Stimulated activated CD4-positive, alpha-beta T cell treated with anti-CD3 and anti-CD28 coated beads, Interleukin-1b, Interleukin-23, amount 100 ng/mL, for 1 hour (primary cell): ENCODE measurements at places on chromosomes 7 and 10.

GRCh38 chr10:86108696-86109095 is 257.9 kb downstream of the GRID1 start:
- no peak for DNase-seq

- no peak for DNase-seq
Observed at GRCh38 chr10:31921031-31921430, 7.6 kb downstream of the ARHGAP12 start.

DNA sequence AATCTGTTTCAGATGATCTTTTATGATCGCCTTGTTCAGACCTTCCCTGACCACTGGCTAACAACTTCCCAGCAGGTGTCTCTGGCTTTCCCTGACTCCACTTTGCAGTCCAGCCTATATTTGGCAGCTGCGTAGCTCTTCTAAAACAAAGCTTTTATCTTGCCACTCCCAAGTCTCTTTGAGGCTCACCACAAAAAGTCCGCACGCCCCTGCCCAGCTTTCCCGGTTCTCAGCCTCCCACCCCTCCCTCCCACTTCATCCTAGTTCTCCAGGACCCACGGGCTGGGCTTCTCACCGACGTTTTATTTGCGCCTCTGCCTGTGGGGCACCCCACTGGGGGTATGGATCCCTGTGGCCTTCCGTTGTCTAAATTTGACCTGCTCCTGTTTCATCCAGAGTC is 58.9 kb upstream of the USP6NL start:
- DNase-seq = no peak

DNA sequence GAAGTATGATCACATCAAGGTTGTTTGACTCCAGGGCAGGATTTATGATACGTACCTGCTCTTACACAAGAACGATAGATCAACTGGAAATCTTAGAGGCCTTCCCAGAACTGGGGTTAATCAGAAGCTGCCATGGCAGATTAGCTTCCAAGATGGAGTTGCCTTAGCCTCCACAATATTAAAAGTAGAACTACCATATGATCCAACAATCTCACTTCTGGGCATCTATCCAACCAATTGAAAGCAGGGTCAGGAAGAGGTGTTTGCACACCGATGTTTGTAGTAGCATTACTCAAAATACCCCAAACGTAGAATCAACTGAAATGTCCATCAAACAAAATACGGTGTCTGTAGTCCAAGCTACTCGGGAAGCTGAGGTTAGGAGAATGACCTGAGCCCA is 6.6 kb downstream of the PILRB start:
- DNase-seq = no peak

GRCh38 chr10:127279334-127279774 is 83.0 kb upstream of the INSYN2A start:
- no peak for DNase-seq

DNA sequence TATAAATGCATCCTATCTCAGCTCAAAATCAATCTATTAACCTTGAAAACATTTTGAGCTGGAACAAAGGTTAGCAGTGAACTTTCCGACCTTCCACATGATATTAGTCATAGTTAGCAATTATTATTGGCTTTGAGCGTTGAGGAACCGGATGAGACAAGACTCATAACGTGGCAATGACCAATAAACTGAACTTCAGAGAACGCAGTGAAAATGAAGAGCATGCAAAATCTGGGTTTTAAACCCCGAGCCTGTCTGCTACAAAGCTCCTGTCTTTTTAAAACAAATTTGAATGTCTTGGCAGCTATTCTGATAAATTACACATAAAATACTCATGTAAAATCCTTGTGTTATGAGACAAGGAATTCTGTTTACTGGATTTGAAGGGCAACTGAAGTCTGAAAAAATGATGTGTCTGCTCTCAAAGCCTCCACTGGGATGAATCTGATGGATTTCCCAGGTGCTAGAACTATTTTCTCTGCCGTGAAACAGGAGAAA is 74.7 kb upstream of the ITGB1 start:
- no peak for DNase-seq

DNA sequence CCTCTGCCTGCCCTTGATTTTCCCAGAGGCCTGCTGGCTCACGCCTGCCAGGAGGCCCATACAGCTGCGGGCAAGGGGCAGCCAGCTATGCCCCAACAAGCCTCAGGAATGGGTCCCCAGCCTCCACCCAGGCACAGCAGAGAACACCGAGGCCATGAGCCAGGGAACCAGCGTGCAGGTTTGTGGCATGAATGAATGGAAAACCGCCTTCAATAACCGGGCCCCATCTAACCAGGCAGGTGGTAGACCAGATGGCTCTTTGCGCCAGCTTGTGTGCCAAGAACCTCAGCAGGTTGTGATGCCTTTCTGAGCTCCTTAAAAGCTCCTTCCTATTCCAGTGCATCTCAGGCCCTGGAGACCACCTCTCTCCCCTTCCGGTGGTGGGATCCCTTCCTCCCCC is 50.2 kb downstream of the ELFN1 start:
- no peak for DNase-seq

DNA sequence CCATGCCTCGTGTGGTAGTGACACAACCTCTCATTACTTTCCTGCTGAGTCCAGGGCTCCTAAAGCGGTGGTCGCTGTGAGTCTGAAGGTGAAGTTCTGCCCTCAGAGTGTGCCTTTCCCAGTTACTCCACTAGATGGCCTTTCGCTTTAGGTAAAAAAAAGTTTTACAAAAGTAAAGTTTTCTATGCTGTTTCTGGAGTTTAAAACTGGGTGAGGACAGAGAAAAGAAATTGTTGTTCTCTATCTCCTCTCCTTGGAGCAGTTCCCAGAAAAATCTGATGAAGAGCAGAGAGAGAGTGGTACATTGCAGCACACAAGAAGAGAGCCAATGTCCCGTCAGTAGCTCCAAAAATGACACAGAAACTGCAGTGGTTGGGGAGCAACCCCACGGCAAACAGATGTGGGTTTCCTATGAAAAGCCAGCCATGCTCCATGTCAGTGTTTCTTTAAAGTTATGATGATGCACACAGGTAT is 257.1 kb downstream of the GLI3 start:
- no peak for DNase-seq

GRCh38 chr7:70505468-70505867 is 626.5 kb upstream of the GALNT17 start:
- DNase-seq = no peak

DNA sequence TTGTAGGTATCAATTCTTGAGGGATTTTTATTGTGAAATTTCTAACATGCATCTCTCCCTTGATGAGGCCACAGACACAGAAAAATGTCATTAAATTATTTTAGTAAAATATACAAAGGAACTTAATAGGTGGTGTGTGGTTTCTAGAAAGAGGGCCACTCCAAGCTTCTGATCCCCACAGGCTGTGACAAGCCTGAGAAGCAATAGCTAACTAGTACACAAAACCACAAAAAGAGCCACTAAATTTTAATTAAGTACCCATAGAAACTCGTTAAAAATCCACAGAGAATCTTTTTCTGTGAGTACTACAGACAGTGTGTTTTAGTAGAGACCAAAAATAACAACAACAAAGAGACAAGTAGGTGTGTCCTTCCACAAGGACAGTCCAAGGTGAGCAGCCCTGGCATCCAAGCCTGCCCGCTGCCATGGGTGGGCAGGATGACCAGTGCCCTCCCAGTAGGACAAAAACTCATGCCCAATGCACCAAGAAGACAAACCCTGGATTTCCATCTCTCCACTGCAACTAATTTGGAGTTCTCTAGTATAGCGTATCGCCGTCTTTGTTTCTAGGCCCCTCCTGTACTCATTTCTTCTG is 81.0 kb downstream of the RNF216 start:
- no peak for DNase-seq

GRCh38 chr10:120422457-120422856 is 34.6 kb upstream of the PLPP4 start:
- no peak for DNase-seq

DNA sequence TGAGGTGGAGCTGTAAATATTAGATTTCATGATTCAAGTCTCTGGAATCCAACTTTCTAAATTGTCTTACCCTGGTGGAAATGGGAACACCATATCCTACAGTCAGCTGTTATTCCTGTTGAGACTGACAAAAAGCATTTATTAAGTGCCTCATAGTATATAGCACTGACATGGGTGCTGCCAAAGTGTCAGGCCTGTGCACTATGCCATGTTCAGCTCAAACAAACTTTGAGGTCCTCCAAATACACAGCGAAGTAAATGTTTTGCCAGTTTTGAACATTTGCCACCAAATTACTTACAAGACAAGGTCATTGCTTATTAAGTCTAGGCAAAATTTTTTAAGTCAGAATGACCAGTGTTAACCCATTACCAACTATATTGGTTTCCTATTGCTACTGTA is 162.9 kb upstream of the SLC25A13 start:
- DNase-seq = no peak

GRCh38 chr10:100825325-100825875 is 80.0 kb downstream of the PAX2 start:
- no peak for DNase-seq

GRCh38 chr7:154698726-154699291 is 304.1 kb downstream of the PAXIP1 start:
- no peak for DNase-seq

GRCh38 chr7:158013085-158013668 is 574.4 kb downstream of the PTPRN2 start:
- no peak for DNase-seq

- no peak for DNase-seq
Observed at GRCh38 chr10:113704637-113705343, 25.1 kb downstream of the CASP7 start.

- no peak for DNase-seq
Observed at GRCh38 chr7:15778191-15778590, 91.7 kb upstream of the MEOX2 start.

- DNase-seq = no peak
Observed at GRCh38 chr10:14926722-14927416, 27.0 kb downstream of the DCLRE1C start.

- no peak for DNase-seq
Observed at GRCh38 chr10:13189961-13190360, 28.6 kb downstream of the MCM10 start.

DNA sequence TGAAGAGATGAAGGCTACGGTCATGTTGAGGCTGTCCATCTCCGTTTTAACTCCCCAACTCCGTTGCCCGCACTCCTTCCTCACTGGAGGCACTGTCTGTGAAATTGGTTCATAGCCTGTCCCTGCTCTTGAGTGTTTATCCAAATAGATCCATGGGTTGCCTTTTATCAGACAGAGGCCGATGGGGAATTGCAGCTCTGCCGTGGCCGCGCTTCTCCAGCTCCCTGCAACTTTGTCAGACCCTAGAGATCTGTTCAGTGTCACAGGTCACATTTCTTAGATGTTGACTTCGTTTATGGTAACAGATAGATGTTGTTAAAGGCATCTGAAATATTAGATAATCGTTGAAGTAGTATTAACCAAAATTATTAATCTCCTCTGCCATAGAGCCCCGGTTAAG is 14.7 kb downstream of the PPP2R2D start:
- no peak for DNase-seq

- no peak for DNase-seq
Observed at GRCh38 chr10:25604591-25604990, 329.4 kb upstream of the MYO3A start.

- no peak for DNase-seq
Observed at GRCh38 chr7:51279391-51280023, 37.1 kb downstream of the COBL start.

DNA sequence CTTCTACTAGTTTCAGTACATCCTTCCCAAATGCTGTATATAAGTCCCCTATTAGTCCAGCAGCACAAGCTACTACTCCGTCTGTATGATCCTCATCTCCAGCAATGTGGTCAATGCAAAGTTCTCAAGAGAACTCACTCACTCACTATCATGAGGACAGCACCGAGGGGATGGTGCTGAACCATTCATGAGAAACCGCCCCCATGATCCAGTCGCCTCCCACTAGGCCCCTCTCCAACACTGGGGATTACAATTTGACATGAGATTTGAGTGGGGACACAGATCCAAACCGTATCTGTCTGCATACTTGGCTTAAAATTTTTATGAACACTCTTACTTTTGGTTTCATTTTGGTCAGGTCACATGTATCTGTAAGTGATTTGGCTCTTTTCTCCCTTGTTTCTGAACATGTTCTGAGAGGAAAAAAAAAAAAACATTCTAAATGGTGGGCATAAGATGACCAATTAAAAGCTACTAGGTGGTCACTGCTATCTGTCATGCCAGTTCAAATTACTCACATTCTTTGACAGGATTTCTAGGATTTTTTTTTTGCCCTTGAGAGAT is 60.1 kb downstream of the ZNF783 start:
- no peak for DNase-seq

DNA sequence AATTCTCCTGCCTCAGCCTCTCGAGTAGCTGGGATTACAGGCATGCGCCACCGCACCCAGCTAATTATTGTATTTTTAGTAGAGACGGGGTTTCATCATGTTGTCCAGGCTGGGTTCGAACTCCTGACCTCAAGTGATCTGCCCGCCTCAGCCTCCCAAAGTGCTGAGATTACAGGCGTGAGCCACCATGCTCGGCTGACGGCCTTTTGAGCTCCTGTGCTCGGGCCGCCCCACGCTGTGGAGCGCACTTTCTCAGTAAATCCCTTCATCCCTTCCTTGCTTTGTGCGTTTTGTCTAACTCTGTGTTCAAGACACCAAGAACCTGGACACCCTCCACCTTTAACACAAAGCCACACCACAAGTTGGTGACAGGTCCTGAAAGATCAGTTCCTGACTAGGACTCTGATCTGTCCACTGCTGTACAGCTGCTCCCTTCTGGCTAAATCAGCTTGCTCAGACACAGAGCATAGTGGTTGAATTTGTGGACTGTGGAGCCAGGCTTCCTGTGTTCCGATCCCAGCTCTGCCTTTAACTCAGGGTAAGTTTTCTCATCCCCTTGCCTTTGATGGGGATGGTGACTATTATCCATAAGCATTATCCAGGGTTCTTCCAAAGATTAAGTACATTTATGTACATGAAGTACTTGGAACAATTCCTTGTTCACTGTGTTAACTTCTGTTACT is 20.1 kb downstream of the CHST3 start:
- DNase-seq = no peak

GRCh38 chr7:63899691-63900393 is 98.8 kb upstream of the ZNF722 start:
- DNase-seq = peak; percentile 67

DNA sequence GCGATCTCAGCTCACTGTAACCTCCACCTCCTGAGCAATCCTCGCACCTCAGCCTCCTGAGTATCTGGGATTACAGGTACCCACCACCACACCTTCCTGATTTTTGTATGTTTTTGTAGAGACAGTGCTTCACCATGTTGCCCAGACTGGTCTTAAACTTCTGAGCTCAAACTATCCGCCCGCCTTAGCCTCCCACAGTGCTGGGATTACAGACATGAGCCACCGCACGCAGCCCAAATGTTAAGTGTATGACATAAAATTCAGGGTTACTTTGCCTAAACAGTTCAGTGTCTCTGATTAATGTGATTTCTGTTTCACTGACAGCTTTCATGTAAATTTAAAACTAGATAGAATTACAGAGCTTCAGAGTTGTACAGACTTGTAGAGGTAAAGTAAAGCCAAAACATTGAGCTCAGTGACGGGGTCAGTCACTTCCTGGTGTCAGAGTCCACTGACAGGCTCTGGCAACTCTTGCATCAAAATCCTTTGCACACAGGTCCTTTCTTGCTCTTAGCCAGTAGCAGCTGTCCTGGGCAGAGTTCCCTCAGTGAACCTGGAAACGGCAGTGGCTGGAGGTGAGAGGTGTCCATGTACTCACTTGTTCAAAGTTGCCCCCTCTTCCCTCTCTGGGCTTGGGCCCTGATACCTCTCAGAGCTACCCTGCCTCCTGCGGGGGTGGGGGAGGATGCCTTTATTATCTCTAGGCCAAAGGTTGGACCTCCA is 33.7 kb downstream of the MGMT start:
- no peak for DNase-seq

GRCh38 chr7:92753614-92754013 is 82.8 kb downstream of the CDK6 start:
- no peak for DNase-seq

GRCh38 chr10:78766603-78767002 is 302.2 kb upstream of the ZMIZ1 start:
- DNase-seq = no peak
